Anterior cingulate cortex (tissue), 58 donors: ENCODE measurements at places on chromosomes 7 and 10.

- no peak for DNase-seq
These were observed 60.9 kb downstream of the STK17A start for GRCh38 chr7:43643846-43644245.

- no peak for DNase-seq
These were observed 599.6 kb upstream of the GHITM start for GRCh38 chr10:83539528-83540308.

- no peak for DNase-seq
These were observed 16.4 kb downstream of the SORCS3 start for GRCh38 chr10:104657457-104657856.

- no peak for DNase-seq
These were observed 117.2 kb upstream of the ADO start for GRCh38 chr10:62687230-62687748.

- no peak for DNase-seq
These were observed 148.4 kb downstream of the MDFIC start for GRCh38 chr7:115070311-115070710.

GRCh38 chr10:124675261-124675660, 68.9 kb downstream of the FAM53B start:
- no peak for DNase-seq

DNA sequence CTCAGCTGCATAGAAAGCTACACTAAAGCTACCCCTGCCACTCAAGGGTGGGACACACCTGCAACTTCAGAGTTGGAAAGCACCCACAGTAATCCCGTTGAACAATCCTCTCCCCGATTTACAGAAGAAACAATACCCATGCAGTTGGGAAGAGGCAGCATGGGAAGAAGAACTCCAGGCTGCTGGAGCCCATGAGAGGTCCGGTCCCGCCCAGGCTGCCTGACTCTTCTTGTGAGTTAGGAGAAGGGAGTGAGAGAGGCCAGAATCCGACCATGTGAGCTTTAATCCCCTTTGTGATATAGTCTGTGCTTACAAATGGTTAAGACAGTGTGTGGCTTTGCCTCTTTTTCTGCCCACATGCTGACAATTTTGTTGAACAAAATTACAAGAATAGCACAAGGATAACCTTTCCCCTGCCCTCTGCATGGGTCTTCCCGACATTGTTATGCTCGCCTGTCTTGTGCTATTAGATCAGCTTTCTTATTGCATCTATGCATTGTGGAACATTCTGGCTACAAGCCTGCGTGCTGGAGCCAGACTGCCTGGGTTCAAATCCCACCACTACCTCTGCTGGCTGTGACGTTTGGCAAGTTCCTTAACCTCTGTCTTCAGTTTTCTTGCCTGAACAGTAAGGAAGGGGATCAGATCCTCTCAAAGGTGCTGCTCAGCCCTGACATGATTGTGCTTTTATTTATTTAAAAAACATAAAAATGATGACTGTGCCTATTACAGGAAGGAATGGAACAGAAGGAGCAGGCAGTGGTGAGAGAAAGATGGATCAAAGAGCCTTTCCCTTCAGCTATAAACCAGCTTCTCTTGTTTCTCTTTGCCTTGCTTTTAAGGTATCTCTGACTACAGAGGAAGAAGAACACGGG, 56.0 kb downstream of the BPGM start:
- no peak for DNase-seq

- DNase-seq, result no peak
These were observed 359.4 kb downstream of the PRPF18 start for GRCh38 chr10:13946209-13946460.

DNA sequence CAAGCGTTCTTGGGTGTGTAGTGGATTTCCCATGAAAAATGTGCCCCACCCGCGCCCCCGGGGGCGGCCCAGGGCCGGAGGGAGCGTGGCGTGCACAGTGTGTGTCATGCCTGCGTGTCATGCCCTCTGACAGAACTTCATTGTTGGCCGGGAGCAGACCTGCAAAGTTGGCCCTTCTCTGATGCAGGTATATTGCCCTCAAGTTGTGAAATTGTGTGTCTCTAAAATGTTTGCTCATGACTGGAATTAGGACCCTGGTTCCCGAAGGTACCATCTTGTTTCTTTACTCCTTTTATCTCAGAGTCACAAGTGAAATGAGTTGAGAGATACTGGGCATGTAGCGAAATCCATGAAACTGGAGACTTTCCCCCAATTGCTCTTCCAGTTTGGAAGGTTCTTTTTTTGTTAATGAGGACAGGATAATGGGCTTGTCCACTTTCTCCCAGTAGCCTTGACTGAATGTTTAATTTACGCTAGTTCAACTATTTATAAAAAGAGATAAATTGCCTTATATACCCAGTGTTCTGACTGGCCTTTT, 26.2 kb downstream of the ADK start:
- peak; percentile 31 for DNase-seq

GRCh38 chr10:45160271-45160670, 155.1 kb downstream of the OR13A1 start:
- no peak for DNase-seq

GRCh38 chr10:71133710-71134686, 78.4 kb upstream of the UNC5B start:
- no peak for DNase-seq

GRCh38 chr10:133166828-133167692, 7.0 kb downstream of the KNDC1 start:
- peak; percentile 69 for DNase-seq

- DNase-seq, result no peak
These were observed 17.3 kb downstream of the TPK1 start for GRCh38 chr7:144818511-144818910.

DNA sequence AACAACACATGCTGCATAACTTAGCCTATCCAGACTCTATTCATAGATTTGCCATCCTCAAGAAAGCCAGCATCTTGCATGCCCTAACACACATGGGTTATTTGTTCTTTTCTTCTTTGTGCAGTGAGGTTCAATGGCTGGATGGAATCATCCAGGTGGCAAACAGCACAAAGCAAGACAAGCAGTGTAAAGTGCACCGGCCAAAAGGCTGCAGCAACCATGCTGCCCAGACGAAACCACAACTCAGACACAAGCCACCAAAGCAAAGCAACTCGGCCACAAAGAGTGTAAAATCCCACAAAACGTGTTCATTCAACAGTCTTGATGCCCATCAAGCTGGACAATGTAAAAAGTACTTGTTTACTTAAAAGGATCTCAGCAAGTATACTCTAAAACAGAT, 76.9 kb downstream of the PIP4K2A start:
- DNase-seq, result no peak

GRCh38 chr7:68121655-68122054, 1125.0 kb downstream of the TYW1 start:
- DNase-seq, result no peak

GRCh38 chr10:76558586-76558985, 1079.0 kb downstream of the KCNMA1 start:
- no peak for DNase-seq

DNA sequence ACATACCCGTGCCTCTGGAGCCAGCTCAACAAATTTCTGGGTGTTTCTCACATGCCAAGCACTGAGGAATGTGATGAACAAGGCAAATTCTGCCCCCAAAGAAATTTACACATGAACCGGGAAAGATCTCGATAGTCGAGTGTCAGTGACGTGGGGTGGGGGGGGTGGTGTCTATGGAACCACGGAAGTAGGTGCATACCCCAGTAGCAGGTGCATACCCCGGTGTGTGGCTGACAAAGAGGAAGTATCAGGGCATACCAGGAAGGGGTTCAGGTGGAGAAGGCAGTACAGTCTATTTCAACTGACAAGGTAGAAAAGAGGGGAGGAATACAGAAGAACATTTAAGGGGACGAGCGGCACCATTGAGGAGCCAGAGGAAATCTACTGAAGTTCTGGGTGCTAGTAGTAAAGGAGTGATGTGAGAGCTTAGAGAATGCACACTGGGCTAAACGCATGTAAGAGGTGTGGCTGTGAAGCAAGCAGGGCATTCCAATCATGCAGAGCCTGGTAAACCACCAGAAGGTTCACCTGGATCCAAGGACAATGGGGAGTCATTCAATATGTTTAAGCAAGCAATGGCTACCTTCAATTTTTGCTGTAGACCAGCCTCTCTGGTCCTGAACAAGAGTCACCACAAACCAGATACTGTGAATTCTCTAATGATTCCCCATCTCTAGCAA, 6.2 kb downstream of the CCDC6 start:
- DNase-seq, result no peak

- no peak for DNase-seq
These were observed 4.0 kb upstream of the ADAP1 start for GRCh38 chr7:958221-959200.

DNA sequence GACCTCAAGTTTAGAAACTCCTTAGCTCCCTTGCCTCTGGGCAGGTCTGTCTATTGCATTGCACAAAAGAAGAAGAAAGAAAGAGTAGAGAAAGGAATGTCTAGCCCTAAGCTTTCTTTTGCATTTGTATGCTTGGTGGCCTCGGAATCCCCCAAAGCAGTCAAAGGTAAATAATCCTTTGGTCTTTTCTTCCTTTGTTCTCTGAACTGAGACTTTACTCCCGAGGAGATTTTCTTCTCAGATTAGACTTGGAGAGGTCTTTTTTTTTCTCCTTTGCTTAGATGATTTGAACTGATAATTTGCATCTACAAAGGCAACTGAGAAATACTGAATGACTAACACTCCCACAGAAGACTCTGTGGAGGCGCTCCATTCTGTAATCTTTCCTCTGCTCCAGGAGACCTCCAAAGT, 93.2 kb downstream of the AKR1D1 start:
- no peak for DNase-seq

DNA sequence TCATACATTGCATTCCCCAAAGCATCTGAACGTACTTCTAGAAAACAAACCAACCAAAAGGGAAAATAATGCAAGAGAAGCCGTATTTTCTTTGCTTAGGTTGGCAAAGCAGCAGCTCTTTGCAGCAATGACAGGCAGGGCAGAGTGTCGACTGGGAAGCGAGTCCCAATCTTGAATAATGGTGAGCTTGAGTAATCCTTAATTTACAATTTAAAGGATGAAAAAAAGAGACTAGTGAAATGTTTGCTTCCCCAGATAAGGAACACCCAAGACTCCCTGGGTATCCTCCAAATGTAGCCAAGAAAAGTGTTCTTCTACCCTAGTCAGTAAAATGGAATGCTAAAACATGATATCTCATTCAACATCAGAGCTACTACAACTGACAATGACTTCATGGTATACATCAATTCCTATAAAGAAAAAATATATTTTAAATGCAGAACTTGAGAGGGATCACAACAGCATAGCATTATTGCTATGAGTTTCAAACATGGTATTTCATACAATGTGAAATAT, 32.0 kb downstream of the GPAM start:
- no peak for DNase-seq

GRCh38 chr10:89348481-89348880, 20.7 kb downstream of the IFIT3 start:
- DNase-seq, result no peak

- DNase-seq, result no peak
These were observed 52.5 kb upstream of the MACC1 start for GRCh38 chr7:20269726-20270125.

DNA sequence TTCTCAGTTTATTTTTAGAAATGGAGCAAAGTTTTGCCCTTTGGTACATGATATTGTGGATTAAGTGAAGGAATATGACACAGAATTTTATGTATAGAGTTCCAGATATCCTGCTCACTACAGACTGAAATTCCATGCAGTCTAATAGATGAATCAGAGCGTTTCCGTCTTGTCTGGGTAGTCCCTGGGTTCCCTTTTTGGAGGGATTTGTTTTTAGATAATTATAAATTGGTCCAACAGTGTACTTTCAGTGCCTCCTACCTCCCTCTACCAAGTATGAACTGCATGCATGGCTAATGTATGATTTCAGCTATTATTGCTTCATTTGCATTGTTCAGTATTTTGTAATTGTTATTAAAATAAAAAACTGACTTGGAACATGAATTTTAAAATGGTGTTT, 74.4 kb downstream of the SEPTIN7 start:
- DNase-seq, result no peak

GRCh38 chr10:128087884-128088709, 38.1 kb downstream of the MKI67 start:
- DNase-seq, result no peak

DNA sequence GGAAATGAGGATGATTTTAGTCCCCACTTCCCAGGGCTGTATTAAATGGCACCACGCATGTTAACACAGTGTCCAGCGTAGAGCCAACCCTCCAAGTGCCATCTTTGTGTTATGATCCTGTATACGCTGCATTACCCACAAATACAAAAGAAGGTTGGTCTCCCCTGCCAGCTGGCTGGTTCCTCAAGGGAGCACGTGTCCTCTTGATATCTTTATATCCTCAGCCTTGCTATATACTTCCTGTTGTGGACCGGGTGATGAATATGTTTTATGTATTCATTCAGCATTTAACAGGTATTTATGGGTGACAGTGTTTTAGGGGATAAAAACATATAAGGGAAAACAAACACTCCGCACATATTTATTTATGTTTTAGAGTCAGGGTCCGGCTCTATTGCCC, 23.2 kb upstream of the PRRT4 start:
- DNase-seq, result no peak

- no peak for DNase-seq
These were observed 110.0 kb upstream of the SFMBT2 start for GRCh38 chr10:7520507-7521485.

DNA sequence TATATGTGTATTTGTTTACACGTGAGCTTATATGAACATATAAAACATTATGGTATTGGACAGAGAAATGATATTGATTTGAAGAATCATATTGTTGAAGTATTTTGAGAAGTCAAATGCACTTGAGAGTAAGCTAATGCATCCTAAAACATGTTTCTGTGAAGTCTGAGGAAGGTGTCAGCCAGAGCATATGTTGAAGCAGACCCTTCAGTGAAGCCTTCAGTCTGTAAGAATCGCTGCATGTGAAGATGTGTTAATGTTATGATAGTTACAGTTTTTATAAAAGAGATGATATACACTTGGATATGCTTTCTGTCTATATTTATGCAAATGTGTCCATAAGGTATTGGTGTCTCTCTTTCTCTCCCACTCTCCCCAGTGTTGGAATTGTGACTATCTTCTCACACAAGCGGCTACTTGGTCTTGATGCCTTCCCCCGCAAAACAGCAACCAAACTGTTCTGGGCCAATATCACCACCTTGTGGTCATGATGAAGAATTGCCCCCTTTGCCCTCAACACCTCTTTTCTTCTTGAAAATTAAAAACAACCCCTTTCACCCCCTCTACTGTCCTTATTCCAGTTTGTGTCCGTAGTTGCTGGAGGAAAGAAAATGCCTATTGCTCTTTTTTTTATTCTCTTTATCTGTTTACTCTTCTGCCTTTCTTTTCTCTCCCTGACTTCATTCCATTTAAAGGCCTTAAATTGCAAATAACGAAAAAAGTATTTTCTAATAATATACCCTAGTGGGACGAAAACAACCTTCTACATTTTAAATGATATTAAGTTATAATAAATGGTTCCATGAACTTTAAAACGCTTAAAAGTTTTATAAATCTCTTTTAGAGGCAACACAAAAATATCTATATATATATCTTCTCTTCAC, 64.9 kb downstream of the IKZF1 start:
- DNase-seq, result no peak

- DNase-seq, result no peak
These were observed 6.1 kb downstream of the GSTO2 start for GRCh38 chr10:104274762-104275721.

- DNase-seq, result no peak
These were observed 83.0 kb downstream of the BEND7 start for GRCh38 chr10:13445656-13446400.

GRCh38 chr7:918441-919113, 35.9 kb downstream of the ADAP1 start:
- no peak for DNase-seq
